ENCODE measurements at places on chromosomes 3 and 15.

DNA sequence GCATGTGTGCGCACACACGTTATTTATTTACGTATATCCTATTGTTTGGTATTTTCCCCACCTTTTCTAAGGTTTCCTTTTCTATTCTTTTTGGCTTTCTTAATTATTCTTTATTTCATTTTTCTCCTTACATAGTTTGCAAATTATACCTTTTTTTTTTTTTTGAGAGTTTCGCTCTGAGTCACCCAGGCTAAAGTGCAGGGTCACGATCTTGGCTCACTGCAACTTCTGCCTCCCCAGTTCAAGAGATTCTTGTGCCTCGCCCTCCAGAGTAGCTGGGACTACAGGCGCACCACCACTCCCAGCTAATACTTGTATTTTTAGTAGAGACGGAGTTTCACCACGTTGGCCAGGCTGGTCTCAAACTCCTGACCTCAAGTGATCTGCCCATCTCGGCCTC, 20.0 kb upstream of the CILP start:
- DNase-seq = no peak

DNA sequence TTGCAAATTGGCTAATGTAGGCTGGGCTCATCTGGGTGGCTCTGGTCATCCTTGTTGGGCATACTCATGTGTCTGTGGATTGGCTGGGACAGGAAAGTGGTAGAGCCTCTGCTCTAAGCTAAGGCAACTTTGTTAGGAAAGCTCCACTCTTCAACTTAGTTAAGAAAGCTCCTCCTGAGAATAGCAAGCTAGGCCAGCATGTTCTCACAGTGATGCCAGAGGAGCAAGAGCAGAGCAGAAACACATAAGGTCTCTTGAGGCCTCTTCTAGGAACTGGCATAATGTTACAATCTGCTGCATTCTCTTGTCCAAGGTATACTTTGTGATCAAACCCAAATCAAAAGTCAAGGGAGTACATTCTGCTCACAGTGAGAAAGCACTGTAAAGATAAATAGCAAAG, 158.6 kb upstream of the RORA start:
- DNase-seq = no peak

DNA sequence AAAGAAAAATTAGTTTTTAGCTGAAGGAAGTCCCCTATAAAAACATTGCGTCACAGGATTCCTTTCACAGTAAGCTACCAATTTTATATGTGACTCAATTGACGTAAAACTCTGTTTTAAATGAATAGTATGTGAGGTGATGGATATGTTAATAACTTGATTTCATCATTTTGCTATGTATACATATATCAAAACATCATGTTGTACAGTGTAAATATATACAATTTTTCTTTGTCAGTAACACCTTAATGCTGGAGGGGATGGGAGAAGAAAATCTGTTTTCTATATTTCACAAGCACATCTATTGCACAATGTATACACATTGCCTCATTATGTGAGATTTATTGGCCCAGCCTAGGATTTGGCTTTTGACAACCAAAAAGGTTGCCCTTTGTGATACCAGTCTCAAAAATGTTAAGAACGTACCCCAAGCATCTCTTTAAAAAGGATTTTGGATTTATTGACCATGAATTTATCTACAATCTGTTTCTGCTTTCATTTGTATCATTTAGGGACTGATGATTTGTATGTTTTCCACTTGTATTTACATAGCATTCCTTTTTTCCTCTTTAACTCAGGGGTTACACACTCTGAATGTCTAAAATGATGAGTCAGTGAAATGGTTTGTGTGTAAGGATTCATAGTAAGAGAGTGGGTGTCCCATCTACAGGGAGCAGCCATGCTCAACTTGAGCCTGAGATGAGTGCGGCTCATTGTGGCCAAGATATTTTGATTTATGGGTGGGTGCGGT, 62.6 kb downstream of the CRTC3 start:
- no peak for DNase-seq

DNA sequence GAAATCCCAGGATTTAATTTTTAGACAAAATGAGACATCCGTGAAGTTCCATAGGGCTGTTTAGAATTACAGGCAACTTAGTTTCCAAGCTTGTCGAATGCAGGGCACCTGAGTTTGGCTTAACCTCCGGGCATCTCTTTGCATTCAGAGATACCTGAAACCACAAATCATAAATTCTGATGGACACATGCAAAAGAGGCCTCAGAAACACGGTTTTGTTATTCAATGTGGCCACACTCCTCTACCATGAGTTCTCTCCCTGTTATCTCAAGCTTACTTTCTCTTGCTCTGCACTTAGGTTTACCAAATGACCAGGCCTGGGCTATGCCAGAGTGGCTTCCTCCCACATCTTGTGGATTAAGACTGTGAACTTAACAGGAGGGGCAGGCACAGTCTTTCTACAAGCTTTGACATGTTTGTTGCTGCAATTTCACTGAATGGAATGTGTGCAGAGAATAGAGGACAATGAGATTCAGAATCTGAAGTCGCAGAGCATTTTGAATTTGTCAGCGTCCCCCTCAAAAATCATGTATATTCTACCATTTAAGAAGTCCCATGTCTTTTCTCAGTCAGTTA, 137.7 kb downstream of the TPRG1 start:
- no peak for DNase-seq

GRCh38 chr15:59543721-59544547, 67.6 kb upstream of the GCNT3 start:
- DNase-seq = no peak

GRCh38 chr3:87333393-87333892, 57.1 kb upstream of the POU1F1 start:
- no peak for DNase-seq

- no peak for DNase-seq
These were observed 26.9 kb downstream of the PHC3 start for GRCh38 chr3:170154569-170155143.

DNA sequence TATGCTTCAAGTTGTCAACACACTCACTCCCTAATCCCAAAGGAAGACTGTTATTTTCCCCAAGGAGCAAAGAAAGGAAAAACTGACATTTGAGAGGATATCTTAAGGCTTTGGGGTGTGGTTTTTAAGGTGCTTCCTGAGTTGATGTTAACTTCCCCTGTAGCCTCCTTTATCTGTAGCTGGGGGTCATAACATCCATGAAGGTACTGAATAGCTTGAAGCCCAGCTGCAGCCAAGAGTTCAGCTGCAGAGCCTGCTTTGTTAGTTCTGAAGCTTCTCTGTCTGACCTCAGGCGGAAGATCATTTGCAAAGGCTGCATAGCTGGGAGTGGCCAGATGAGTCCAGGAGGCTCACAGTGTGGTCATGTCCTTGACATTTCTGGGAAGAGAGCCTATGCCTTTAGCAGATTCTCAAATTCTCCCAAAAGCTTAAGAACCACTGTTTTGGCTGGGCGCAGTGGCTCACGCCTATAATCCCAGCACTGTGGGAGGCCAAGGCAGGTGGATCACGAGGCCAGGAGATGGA, 165.4 kb downstream of the SV2B start:
- DNase-seq = no peak

GRCh38 chr15:78192826-78193594, 41.4 kb downstream of the ACSBG1 start:
- no peak for DNase-seq

- no peak for DNase-seq
These were observed 1.5 kb upstream of the SLC35G2 start for GRCh38 chr3:136817448-136817847.

GRCh38 chr3:53147903-53148400, 13.1 kb upstream of the PRKCD start:
- no peak for DNase-seq
